ENCODE measurements at places on chromosomes 3 and 15.

DNA sequence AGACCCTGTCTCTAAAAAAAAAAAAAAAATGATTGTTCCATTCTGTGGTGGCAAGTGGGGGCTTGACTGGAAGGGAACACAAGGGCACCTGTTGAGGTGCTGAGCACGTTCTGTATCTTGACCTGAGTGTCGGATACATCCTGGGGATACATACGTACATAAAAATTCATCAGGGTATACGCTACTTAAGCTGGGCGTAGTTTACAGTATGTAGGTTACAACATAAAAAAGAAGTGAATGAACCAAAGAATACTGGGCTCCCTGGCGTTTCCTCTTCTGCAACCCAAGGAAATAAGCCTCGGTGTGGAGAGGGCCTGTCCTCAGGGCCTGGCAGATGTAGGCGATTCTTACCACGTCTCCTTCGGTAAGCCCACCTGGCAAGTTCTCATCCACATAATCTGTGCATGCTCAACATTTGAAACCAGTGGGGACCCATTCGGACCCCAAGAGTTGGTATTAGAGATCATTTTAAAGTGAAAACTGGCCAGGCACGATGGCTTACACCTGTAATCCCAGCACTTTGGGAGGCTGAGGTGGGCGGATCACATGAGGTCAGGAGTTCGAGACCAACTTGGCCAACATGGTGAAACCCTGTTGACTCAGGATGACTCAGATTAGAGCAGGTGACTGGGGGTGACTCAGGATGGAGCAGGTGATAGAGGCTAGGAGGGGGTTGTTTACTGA lies 5.1 kb upstream of the MUC20 start:
- DNase-seq, result no peak

DNA sequence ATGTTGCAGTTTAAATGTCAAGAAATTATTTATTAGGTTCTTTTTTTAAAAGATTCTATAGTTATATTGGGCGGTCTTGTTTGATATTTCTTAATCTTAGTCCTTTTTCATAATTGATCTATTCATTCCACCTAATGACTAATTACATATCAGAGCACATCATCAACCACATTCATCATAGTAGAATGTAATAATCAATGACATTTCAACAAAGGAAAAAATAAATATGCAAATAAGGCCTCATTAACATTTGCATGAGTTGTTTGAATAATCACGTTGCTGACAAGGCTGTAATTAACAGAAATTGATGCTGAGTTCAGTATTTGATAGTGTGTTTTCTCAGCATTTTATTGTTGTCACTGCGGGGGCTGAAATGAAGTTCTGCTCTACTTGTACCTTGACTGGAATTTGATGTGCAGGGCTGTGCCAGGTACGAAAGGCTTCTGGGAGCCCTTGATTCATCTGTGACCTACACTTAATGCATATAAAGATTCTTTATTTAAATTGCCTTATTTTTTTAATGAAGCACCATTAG lies 215.7 kb downstream of the TCF12 start:
- DNase-seq, result no peak

GRCh38 chr15:87207990-87208580 lies 1048.5 kb downstream of the NTRK3 start:
- no peak for DNase-seq

- DNase-seq, result no peak
These were observed 12.4 kb upstream of the OCA2 start for GRCh38 chr15:28111543-28111942.

DNA sequence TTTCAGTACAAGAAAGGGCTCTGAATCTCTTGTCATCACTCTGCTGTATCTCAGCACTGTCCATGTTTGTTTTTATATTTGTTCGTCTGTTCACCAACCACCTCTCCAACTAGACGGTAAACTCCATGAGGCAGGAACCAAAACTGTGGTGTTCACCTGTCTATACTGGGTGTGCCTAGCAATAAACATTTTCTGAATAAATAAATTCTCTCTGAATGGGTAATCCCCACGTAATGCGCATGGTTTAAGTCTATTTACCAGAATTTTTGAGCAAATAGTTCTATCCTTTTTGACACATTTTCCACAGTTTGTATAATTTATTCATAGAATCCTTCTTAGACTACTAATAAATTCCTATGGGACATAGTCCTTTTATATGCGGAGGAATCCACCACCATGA lies 400.6 kb upstream of the CFAP20DC start:
- no peak for DNase-seq
